ENCODE measurements at places on chromosomes 3 and 15.

GRCh38 chr3:45311953-45312801, 76.2 kb upstream of the LARS2 start:
- DNase-seq: no peak

DNA sequence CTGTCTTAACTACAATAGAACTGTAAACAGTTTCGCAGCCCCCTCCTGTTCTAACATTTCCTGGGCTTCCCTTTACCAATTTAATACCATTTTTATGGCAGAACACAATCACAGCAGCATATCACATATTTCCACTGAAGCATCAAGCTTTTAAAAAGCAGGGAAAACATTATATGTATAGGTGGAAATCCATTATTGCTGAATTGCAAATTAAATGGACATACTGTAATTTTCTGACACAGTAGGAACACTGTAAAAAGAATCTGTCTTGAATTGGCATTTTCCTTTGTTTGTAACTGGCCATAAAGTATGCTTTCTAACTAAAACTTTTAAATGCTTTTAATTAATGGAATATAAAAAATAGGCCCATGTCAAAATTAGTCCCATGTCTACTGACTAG, 1385.8 kb downstream of the SI start:
- no peak for DNase-seq

DNA sequence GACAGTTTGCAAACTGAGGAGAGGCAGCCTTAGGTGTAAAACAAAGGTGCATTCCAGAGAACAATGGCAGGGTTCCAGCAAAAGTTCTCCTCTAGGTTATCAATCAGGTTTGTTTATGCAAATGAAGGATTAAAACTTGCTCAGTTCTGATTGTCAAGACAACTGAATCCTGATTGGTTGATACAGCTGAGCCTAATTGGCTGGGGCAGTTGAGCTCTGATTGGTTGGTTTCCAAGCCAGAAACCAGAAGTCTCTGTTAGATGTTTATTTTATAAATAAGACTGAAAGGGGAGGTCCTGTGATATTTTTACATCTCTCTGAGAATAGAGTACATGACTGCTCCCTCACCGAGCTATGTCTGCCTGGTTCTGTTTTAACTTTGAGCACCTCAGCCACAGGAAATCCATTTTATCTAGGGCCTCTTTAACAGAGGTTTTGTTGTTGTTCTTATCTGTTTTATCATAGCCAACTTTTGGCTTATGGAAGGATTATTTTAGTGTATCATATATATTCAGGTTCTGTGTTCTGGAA, 37.8 kb downstream of the PPM1L start:
- no peak for DNase-seq

GRCh38 chr3:96731031-96731430, 83.4 kb upstream of the EPHA6 start:
- DNase-seq: no peak

- no peak for DNase-seq
These were observed 8.0 kb downstream of the HDDC3 start for GRCh38 chr15:90924375-90924774.

- no peak for DNase-seq
These were observed 31.8 kb downstream of the LPP start for GRCh38 chr3:188185717-188186251.

- DNase-seq: no peak
These were observed 124.0 kb upstream of the WNT5A start for GRCh38 chr3:55611121-55611520.

GRCh38 chr3:154304116-154304786, 20.0 kb downstream of the DHX36 start:
- no peak for DNase-seq

- no peak for DNase-seq
These were observed 102.9 kb downstream of the SRGAP3 start for GRCh38 chr3:9146367-9147071.
